ENCODE measurements at places on chromosomes 1 and 21. TPM values are rescaled to one million over a fixed set of nuclear protein-coding genes. Genes with fewer than 3 reads are reported as not detected.

Gene FYB2
- total RNA-seq = not detected

Gene IL23R
- not detected for total RNA-seq

Gene ATP5PF
- 28.0 TPM for total RNA-seq

DNA sequence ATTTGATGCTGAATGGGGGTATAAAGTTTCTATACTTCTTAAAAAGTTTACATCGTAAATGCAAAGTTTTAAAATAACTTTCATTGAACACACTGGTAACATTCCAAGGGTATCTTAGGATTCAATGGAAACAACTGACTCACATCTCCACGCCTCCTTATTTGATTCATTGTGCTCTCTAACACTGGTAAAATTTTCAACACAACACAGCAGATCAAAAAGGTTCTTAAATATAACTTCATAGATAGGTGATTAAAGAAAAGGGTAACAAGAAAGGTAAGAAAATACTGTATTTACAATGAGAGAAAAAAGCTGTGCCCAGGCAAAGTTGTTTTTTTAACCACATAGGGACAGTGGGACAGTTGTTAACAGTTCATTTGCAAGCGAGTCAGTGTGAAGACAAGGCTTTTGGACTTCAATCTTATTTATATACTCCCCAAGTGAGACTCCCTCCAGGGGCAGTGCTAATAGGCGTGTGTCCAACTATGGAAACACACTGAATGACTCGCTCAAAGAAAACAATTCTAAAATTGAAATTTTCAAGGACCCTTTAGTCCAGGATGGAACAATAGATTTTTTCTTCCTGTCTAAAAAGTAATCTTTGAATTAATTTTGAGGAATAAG, 140.5 kb downstream of the TIAM1 start:
- DNase-seq = no peak

DNA sequence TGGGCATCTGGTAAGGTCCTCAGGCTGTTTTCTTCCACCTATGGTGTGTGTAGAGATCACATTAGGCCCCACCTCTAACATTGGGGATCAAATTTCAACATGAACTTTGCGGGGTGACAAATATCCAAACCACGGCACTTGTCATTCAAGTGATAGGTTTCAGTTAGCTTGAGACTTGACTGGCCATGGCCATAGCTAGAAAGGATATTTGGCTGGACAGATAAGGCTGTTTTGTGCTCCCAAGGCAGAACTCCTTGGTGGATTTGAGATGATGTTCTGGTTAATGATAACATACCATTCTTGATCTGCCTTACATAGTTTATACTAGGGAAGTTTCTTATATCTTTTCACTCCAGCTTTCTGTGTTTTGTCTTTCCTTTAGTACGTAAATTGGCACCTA, 48.5 kb downstream of the CELF3 start:
- no peak for DNase-seq

Measured in fibroblast of villous mesenchyme (primary cell).